ENCODE measurements at places on chromosomes 1 and 21.
A peak's percentile ranks its signal among the peaks of the same experiment; 100 is the strongest.

DNA sequence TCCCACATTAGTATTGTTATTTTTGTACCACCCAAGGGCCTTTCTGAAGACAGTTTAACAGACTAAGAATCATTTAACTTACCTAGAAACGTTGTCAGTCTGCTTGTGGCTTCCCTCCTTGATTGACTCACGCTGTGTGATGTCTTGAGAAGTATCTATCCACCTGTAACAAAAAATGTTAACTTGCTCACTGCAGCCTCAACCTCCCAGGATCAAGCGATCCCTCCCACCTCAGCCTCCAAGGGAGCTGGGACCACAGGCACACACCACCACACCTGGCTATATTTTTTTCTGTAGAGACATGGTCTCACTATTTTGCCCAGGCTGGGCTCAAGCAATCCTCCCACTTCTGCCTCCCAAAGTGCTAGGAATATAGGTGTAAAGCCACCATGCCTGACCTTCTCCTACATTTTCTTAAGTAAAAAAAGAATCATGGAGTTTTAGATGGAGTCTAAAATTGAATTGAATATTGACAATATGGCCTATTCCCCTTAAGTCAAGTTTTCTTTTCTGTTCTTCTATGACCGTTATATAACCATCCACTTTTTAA lies 15.6 kb downstream of the SFPQ start:
- no peak for DNase-seq

- DNase-seq = no peak
These were observed 19.1 kb downstream of the TMEM51 start for GRCh38 chr1:15172405-15173259.

- DNase-seq = no peak
These were observed 991 bp downstream of the TIAM1 start for GRCh38 chr21:31343030-31343510.

- no peak for DNase-seq
These were observed 9.2 kb downstream of the CHTOP start for GRCh38 chr1:153643100-153643499.

DNA sequence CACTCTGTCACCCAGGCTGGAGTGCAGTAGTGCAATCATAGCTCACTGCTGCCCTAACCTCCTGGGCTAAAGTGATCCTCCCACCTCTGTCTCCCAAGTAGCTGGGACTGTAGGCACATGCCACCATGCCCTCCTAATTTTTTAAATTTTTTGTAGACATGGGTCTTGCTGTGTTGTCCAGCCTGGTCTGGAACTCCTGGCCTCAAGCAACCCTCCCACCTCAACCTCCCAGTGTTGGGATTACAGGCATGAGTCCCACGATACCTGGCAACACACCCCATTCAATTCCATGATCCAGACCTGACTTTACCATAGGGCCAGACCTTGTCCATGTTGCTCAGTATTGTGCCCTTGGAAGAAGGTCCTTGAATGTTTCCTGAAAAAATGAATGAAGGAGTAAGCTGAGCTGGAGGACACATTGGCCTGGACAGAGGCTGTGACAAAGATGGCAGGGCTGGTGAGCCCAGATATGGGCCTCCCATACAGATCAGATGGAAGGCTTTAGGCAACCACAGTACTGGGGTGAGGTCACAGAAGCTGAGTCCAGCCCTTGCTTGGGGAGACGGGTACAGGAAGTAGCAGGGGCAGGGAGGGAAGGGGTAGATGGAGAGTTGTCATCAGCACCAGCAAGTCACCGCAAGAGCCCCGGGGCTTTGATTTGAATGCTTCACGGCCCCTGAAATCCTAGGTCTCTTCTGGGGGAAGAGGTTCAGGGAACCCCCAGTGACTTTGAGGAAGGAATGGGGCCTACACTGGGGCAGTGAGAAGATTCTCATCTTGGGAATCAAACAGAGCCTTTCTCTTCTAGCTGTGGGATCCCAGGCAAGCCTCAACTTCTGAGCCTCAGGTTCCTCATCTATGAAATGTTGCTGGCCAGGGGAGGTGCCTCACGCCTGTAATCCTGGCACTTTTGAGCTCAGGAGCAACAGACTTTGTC lies 40.1 kb upstream of the DMBX1 start:
- no peak for DNase-seq

- DNase-seq = no peak
These were observed 3.1 kb downstream of the TNNT2 start for GRCh38 chr1:201374364-201374763.

DNA sequence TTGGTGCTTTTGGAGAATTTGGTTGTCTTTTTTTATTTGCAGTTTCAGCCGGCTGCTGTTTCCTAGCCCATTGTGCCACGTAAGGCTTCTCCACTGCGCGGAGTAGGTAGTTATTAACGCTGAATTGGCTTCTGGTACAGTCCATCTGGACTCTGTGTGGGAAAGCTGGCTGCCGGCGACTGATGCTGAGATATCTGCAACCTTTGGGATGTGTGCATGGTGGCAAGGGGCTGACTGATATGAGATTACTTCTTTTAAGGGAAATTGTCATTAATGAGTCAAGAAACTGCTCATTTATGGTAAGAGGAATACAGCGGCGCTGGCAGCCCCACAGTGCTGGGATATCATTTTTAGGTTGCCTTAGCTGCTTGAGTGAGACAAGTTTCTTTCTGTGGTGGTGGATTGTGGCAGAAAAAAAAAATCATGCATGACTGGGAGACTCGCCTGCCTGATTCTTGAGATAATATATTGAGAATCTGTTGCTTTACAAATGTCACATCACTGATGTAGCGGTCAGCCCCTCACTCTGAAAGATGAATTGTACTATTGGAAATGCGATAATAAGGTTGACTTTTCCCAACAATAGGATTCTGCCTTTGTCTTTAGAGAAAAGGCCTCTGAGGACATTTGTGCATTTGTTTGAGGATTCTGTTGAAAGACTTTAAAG lies 2.5 kb upstream of the ELAVL4 start:
- DNase-seq = no peak

- no peak for DNase-seq
These were observed 93.9 kb downstream of the ADCY10 start for GRCh38 chr1:167819849-167820683.

DNA sequence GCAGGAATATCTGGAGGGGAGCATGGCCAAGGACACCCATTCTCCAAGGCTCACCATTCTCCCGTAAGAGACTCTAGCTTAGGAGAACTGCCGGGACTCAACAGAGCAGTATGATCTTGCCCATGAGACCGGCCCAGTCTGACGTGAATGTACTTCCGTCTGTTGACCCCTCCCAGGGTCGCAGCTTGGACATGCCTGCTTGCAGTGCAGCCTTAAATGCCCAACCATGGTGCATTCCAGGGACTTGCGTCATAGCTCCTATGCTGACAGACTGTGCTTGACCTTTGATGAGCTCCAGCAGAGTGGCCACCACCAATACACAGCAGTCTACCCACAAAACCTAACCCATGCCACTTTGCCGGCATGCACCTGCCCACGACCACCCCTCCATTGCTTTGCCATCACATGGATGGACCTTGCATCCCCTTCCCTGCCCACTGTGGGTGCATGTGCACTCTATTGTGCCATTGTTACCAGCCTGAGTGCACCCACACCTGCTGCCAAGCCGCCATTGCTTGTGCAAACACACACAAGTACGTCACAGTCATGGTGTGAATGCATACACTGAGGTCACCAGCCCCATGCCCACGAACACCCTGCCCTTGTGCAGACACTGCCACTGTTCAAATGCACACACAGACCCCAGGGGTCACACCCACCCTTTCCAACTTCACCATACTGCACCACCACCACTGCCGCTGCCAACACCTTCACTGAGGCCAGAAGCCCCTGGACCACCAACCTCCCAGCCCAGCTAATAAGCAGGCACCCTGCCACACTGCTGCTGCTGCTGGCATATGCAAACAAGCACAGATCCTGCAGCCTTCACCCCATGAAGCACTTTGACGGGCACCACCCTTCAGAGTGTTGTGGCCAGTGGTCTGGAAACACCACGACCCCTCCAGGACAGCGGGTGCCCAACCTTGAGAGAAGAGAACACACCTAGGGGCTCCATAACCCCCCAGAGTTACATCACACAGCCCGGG lies 1141.3 kb downstream of the BRINP3 start:
- DNase-seq = no peak

DNA sequence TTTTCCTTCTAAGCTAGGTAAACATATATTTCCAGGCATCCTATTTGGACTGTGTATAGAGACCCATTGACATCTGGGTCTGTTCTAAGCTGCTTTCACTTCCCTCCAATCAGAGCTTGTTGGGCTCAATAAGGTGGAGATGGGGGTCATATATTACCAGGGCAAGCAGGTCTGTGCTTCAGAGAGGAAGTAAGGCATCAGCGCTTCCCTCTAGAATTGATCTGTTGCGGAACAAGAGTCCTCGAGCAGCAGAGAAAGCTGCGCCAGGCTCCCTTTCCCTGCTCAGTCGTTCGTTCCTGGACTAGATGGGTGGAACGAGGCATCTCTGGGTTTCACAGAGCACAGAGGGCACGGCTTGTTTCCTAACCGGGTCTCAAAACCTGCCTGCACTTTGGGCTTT lies 63.5 kb downstream of the DISC1 start:
- DNase-seq = no peak

- peak; percentile 7 for DNase-seq
These were observed 18.7 kb downstream of the SLC9A1 start for GRCh38 chr1:27136236-27136551.

GRCh38 chr21:41186755-41187536 lies 19.0 kb downstream of the BACE2 start:
- no peak for DNase-seq

- DNase-seq = no peak
These were observed 13.5 kb downstream of the MTARC1 start for GRCh38 chr1:220800262-220800661.

GRCh38 chr1:86887479-86888162 lies 26.3 kb downstream of the SELENOF start:
- DNase-seq = no peak

- no peak for DNase-seq
These were observed 91.6 kb downstream of the DDAH1 start for GRCh38 chr1:85373378-85373708.

DNA sequence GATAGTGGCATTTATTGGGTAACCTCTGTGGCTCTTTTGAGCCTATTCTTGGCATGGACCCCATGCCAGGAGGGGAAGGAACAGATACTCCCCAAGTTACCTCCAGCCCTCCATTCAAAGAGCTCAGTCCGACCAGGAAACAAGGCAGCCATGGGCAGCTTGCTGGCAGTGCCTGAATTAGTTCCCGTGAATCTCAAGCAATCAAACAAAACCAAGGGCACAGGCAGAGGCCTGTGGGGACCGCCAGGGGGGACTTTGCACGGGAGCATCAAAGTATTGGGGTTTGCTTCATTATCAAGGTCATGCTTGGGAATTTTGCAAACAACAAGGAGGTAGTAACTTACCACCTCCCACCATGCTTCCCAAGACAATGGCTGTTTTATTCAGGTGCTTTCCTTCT lies 81.2 kb upstream of the IFFO2 start:
- no peak for DNase-seq

DNA sequence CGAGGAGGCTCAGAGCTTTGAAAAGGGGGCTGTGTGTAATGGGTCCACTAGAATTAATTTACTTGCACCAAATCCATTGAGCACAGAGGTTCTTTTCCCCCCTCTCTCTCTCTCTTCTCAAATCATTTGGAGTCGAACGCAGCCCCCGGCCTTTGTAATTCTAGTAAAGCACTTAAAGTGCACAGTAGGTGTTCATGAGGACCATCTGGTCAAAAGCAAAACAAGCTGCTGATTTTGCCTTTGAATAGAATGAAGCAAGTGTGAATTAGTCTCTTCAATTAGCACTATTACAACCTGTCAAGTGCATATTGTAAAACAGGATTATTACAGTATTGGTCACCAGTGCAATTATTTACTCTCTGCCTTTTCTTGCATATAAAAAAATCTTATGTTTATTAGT lies 259.9 kb downstream of the FAF1 start:
- no peak for DNase-seq

DNA sequence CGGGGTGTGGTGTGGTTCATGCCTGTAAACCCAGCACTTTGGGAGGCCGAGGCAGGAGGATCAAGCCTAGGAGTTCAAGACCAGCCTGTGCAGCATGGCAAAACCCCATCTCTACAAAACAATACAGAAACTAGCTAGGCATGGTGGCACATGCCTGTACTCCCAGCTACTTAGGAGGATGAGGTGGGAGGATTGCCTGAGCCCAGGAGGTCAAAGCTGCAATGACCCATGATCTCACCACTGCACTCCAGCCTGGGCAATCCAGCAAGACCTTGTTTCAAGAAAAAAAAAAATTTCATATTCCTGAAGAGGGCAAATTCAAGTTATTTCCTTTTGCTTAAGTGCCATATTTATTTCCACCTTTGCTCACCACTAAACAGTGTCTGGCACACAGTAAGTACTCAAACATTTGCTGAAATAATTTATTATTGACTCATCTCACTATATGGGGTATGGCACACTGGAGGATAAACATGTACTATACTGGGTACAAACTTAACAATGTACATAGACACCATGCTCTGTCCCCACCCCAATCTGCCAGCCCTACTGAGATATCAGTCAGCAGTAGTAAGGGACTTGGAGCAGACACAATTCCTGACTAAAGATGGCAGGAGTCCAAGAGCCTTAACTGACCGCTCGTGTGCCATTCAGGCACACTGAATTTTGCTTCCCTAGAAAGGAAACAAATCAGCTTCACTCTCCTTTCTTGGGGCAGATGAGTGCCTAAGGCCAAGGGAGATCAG lies 15.5 kb downstream of the MEAF6 start:
- no peak for DNase-seq

- no peak for DNase-seq
These were observed 27.5 kb downstream of the ADGRB2 start for GRCh38 chr1:31736675-31737074.

DNA sequence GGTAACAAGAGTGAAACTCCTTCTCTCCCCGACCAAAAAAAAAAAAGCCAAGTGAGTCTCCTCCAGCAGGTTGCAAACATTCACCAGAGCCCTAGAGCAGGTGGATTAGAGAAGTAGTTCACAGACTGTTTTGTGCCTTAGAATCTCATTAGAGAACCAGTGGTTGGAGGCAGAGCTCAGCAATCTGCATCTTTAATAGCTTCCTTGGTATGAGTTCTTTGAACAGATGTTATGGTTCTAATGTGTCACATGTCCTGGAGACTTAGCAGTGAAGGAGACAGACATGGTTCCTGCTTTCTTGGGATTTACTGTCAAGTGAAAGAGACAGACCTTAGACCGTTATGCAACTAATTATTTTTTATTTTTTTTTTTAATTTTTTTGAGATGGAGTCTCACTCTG lies 26.8 kb downstream of the SESN2 start:
- no peak for DNase-seq

DNA sequence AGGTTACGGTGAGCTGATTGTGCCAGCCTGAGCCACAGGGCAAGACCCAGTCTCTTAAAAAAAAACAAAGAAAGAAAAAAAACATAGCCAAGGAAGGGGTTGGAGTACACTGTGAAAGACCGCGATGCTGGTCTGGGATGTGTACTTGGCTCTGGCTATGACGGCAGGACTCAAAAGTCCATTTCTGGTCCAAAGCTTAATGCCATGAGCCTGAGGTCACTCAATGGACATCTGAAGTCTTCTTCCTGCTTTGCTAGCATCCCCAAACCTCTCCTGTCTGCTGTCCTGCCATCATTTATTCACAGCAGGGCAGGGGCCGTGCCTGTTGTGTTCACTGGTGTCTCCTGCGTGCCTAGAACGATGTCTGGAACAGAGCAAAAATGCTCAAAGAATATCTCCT lies 1.5 kb upstream of the ARHGEF10L start:
- no peak for DNase-seq

Measured in stimulated activated CD8-positive, alpha-beta memory T cell treated with anti-CD3 and anti-CD28 coated beads, Interleukin-4, amount 100 ng/mL, for 24 hours (primary cell).